HAP-1 (cell line): ENCODE measurements at places on chromosomes 6 and 20.

DNA sequence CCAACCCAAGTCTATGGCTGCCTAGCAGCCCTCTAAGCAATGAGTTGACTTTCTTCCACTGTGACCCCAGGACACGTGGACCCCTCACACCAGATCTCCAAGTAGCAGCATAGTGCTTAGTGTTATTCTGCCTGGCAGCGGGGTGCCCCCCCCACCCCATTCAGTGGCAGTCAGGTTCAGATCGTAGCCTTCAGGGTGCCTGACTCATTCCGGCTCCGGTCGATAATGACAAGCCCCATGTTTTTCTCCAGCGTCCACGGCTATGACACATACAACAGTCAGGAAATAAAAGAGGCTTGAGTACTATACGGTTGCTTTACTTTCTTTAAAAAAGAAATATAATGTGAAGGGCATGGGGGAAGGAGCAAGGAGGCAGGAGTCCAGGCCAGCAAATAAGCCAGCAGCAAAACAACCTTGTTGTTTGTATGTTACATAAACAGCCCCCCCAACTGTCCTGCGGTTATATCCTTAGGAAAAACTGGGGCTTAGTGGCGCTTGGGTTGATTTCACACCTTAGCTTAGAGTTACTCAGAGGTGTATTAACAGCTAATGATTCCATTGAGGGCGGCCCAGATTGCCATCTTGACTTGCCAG lies 23.1 kb downstream of the GNAS start:
- no peak for DNase-seq

GRCh38 chr6:54706844-54707605 lies 139.5 kb upstream of the FAM83B start:
- no peak for DNase-seq

- peak; percentile 73 for DNase-seq
Measured at GRCh38 chr6:148868314-148868713, 121.5 kb downstream of the UST start.

GRCh38 chr20:50008007-50008406 lies 25.2 kb downstream of the SNAI1 start:
- DNase-seq = no peak

- no peak for DNase-seq
Measured at GRCh38 chr6:157975456-157975855, 6.2 kb upstream of the SYNJ2 start.

DNA sequence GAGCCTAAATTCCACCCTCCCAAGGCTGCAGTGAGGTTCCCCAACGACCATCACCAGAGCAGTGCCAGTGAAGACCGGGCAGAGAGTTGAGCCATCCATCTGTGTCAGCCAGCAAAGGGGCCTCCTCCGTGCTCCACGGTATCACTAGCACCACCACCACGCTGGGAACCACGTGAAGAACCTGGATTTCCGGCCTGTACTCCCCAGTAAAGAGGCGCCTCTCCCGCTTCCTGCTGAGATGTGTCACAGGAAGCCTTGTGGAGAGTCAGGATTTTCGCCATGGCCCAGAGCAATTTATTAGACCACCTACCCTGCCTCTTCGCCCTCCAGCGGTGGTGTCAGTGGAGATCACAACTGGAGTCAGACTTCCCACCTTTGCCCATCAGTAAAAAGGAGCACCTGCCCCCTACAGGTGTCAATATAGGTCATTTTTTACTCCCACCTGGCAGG lies 28.8 kb downstream of the CPXM1 start:
- no peak for DNase-seq

DNA sequence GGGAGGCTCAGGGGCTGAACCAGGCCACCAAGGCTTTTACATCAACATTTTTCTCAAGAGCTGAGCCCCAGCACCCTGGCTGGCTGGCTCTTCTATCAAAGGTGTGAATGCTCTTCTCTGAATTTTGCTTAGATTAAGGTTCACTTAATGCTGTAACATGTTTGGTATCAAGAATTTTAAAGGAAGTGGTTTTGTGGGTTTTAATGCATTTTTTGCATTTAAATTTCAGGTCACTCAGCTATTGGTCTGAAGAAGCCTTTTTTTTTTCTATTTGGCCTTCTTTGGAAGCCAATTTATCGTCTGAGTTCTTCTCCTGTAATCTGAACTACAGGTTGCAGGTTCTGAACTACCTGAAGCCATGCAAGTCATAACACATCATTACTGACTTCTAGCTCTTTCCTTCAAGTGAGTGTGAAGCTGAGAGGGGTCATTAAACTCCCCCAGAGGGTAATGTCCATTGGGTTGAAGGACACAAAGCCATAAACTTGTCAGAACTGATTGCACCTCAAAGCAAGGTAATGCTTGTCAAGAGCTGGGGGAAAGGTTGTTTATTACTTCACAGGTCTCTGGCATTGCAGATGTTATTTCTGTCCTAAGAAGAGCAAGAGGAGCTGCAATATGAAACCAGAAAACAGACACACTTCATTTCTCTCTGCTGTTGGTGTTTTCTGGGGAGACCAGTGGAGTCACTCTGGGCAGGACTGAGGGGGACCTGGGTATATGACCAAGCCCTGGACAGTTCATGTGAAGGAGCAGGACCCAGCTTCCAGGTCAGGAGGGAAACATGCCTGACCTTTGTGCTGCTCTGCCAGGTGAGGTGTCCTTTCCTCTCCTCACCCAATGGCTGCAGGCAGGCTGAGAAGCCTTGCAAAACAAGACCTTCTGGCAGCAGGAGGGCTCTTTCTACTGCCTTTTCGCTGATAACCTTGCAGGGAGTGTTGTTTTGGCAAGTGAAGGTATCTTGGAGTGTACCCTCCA lies 26.1 kb upstream of the NEDD9 start:
- no peak for DNase-seq
